ENCODE measurements at places on chromosomes 11 and 22.

- DNase-seq: no peak
Observed at GRCh38 chr22:26609287-26609686, 8.5 kb downstream of the CRYBB1 start.

GRCh38 chr11:119218141-119218878 is 12.2 kb downstream of the CBL start:
- no peak for DNase-seq

GRCh38 chr11:95035316-95035715 is 10.3 kb downstream of the KDM4E start:
- no peak for DNase-seq

DNA sequence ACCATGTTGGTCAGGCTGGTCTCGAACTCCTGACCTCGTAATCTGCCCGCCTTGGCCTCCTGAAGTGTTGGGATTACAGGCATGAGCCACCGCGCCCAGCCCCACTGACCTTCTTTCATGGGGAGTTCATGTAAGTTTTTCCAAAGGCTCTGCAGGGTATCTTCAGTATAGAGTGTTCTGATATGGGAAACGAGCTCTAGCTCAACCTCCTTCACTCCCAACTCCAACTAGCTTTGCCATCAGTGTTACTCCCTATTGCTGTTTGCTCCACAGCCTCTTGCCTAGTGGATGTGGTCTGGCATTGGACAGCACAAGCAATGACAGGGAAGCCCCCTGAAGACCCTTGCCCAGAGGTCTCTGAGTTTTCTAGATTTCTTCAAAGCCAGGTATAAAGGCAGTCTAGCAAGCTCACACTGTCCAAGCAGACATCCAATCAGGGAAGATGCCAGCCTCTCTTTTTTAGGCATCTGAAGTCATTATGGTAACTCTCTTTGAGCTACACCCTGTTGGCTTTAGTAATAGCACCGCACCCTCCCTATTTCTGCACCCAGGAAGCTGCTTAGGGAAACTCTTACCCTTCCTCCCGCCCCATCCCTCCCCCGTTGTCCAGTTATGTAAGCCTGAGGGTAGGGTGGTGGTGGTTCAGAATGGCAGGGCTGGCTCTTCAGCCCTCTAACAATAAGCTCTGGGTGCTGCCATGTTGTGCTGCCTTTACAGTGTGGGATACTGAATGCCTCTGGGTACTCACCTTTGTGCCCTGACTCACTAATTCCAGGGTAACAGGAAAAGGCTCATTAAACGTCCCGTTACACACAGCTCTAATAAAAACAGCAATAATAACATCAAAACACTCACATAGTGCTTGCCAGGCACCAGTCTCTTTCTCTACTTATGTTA is 41.4 kb upstream of the CLDN5 start:
- DNase-seq: no peak
